Activated CD4-positive, alpha-beta T cell treated with anti-CD3 and anti-CD28 coated beads, Interleukin-2, amount 50 U/mL, for 48 hours (primary cell): ENCODE measurements at places on chromosomes 5 and 9.

DNA sequence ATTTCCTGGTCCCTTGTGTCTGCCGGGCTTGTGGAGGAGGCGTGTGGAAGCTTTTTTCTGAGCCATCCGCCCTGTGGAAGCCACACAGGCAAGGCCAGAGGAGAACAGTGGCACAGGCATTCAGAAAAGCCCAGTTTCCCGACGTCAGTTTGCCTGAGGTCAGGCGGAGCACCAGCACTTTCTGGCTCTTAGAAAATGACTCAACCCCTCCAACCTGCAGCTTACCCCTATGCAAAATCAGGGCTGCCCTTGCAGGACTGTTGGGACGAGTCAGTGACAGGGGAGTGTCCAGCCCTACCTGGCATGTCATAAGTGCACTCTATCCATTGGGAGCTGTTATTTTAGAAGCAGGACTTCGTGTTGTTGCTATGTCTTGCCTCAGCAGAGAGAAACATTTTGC is 216.0 kb downstream of the NR3C1 start:
- DNase-seq: no peak

GRCh38 chr5:156387391-156387790 is 60.4 kb downstream of the SGCD start:
- no peak for DNase-seq

GRCh38 chr5:41542183-41542582 is 31.8 kb upstream of the PLCXD3 start:
- no peak for DNase-seq

DNA sequence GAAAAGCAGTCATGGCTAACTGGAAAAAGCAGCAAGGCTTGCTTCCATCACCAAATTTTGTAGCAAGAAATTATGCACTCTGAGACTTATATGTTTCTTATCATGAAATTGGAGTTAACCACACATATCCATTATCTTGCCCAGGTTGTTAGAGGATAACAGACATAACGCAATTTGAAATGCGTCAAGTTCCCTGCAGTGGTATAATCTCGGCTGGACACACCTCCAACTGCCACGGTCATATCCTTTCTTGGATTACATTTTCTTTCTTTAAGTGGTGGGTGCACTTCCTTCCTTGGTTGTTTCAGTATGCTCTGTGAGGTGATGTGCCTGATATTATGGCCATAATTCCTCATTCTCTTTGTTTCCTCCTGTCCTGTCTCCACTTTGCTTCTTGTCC is 695.0 kb upstream of the DMAC1 start:
- no peak for DNase-seq
